ENCODE measurements at places on chromosomes 2 and 18.

DNA sequence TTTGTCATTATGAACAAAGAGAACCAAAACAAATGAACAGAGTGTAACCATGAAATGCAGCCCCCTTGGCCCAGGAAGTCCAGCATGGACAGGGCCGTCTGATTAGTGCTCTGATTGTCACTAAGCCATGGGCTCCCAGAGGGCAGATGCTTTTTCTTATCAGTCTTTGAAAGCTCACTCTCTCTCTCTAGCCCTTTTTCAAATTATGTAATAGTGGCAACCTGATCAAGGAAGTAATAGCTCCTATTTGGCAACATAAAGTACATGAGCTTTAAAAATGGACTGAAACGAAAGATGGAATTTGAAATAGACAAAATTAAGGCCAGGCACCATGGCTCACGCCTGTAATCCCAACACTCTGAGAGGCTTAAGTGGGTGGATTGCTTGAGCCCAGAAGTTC lies 32.4 kb upstream of the EPG5 start:
- DNase-seq, result no peak

- DNase-seq, result no peak
Observed at GRCh38 chr2:236015171-236015570, 153.0 kb downstream of the GBX2 start.

DNA sequence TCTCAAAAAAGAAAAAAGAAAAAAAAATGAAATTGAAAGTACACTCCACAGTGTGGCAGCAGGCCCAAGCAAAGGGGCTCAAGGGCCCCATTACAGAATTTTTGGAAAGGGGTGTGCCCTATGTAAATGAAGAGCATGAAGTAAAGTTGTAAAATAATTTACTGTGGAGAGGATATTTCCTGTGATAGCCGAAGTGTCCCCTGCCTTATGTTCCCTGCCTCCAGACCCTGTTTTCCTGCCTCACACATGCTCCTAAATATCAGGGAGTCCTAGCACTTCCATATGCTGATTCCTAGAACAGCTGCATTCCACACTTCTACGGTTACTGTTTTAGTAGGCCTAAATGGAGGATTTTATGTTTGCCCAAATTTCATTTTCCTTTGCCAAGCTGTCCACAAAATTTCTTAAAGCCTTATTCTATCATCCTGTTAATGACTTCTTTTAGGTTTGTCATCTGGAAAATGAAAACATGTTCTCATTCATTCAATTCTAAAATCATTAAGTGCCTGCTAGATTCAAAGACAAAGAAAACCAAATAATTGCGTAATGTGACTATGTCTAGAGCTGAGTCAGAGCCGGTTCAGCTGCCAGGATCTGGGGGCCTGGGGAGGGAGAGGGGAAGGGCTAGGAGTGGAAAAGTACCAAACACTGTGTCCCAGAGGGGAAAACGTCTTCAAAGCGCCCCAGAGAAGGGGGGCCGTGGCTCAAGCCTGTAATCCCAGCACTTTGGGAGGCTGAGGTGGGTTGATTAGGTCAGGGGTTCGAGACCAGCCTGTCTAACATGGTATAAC lies 25.9 kb upstream of the IMPA2 start:
- no peak for DNase-seq

DNA sequence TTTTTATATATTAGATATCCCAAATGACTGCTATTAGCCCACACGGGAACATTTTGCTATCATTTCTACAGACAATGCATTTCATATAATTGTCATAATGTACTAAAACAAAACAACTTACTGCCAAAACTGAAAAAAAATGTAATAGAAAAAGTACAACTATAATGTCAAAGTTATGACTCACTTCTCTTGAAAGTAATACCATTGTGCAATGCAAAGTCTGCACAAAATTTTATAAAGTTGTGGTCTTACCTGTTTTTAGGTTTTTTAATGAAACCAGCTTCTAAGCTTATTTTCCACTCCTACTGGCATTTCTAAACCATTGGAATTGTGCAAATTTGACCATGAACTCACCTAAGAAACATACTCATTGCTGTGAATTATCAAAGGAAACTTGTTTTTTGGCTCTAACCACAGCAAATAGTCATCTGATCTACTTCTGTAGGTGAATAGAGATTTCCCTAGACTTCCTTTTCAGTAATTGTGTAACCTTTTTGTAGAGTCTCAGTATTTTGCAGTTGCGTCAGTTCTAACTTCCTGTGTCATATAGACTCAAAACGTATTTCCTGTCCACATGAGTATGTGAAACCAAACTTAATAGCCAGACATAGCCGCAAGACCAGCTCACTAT lies 31.9 kb upstream of the TFPI start:
- DNase-seq, result peak; percentile 11

DNA sequence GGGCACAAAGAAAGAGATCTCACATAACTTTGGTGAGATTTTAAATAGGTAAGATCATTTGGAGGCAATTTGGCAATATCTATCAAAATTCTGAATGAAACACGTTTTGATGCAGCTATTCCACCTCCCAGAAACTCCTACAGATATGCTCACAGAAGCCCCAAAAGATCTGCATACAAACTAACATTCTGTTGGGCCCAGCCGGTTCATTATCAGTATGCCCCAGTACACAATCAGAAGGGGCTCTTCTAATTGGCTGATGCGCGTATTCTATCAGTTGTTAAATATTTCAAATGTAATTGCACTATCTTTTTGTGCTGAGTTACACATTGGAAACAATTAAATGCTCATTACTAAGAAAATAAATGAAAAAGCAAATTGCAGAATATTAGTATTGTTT lies 7.1 kb upstream of the TGIF1 start:
- no peak for DNase-seq

DNA sequence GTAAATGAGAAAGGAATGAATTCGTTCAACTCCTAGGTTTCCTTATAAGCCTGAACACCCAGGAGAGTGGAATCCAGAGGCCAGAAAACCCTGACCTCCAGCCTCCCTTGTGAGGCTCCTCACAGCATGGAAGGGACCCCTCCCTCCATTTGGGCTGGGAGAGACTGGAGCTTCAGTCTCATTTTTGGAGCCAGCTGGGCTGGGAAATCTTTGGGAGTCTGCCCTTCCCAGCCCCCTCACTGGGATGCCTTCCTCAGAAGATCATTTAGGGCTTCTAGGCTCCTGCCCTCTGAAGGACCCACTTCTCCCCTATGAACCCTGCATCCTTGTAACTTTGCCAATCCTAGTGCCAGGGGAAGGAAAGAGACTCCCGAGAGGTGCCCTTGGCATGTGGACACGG lies 346.1 kb downstream of the CYP26B1 start:
- DNase-seq, result no peak

DNA sequence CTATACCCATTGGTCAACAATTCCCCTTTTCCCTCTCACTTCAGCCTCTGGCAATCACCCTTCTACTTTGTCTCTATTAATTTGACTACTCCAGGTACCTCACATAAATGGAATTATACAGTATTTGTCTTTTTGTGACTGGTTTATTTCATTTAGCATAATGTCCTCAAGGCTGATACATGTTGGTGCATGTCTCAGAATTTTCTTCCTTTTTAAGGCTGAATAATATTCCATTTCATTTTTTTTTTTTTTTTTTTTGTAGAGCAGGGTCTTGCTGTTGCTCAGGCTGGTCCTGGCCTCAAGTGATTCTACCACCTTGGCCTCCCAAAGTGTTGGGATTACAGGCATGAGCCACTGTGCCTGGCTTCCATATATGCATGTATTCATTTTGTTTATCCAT lies 1.9 kb downstream of the FKBP7 start:
- DNase-seq, result no peak

DNA sequence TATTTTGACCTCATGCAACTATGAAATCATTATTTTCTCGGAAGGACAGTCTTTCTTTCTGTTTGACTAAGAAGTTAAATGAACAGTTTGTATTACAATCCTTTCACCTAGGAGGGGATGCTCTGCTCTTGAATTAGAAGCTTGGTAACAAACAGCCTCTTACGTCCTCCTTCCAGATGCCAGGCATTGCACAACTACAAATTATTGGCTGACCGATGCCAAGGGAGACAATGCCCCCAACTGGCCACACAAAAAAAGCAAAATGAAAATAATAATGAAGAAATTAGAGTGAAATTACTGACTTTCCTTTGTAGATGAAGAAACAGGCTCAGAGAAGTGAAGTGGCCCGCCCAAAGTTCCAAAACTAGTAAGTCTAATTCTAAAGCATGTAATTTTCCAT lies 177.9 kb downstream of the CYRIA start:
- no peak for DNase-seq

GRCh38 chr2:205780645-205781044 lies 98.3 kb downstream of the NRP2 start:
- DNase-seq, result no peak

DNA sequence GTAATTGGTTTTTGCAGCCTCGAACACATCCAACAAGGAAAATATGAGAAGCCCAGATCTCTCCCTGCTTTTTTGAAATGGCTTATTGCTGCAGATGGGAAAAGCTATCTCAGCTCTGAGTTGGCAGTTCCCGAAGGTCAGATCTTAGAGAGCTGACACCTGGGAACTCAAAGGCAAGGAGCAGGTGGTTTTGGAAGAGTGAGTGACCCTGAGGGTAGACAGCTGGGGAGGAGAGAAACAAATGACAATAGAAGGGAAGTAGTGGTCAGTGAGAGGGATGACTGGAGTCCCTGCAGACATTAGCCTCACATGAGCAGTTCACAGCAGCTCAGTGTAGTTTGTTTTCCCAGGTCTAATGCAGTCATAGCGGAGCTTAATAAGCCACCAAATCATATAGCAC lies 317.9 kb downstream of the STK39 start:
- DNase-seq, result no peak

GRCh38 chr18:13283746-13284145 lies 65.2 kb downstream of the LDLRAD4 start:
- no peak for DNase-seq

- DNase-seq, result no peak
Observed at GRCh38 chr2:53242090-53242489, 525.5 kb upstream of the CHAC2 start.

DNA sequence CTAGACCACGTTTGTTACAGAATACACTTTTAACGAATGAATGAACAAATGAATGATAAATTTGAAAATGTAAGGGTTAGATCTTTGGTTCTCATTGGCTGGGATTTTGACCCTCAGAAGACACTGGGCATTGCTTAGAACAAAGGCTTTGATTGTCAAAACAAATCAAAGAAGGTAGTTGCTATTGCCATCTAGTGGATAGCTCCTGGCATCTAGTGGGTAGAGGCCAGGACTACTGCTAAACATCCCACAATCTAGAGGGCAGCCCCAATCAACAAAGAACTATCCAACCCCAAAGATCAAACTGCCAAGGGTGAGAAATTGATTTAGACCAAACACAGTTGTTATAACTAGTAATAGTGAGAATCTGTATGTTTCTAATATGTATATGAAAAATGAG lies 552.3 kb downstream of the KCNJ3 start:
- DNase-seq, result no peak

- no peak for DNase-seq
Observed at GRCh38 chr2:119739580-119740255, 20.0 kb upstream of the PTPN4 start.

DNA sequence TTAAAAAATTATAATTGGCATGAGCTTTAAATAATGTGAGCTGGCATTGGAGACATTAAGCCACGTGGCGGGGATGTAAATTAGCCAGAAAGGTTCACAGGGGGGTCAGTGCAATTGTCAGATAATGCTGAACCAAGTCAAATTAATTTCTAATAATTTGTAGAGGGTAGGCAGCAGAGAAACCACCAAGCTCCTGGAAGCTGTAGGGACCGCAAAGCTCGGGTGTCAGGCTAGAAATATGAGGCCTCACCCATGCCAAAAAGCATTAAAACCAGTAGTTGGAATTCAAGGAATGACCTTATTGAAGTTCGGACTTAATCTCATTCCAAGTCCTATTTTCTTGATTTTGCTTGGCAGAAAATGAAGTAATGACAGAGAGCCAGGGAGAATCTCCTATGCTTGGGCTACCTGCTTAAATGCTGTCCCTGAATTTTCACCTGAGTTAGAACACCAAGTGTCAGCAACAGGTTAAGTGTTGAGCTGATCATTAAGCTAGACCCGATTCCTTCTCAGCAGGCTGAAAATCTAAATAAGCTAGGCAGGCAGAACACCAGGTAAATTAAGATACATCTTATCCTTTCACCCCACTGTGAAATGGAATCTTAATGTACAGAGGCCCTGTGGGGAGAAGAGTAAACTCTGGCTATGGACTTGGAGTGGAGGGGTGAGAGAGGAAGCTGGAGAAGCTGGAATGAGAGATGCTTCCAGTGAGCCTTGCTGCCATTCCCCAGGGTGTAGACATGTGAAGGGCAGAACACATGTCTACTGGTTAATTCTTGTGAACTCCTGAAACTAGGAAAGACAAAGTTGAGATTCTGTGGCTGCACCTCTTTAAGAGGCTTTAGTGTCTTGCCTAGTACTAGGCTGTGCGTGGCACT lies 520.0 kb downstream of the SLC4A3 start:
- no peak for DNase-seq

DNA sequence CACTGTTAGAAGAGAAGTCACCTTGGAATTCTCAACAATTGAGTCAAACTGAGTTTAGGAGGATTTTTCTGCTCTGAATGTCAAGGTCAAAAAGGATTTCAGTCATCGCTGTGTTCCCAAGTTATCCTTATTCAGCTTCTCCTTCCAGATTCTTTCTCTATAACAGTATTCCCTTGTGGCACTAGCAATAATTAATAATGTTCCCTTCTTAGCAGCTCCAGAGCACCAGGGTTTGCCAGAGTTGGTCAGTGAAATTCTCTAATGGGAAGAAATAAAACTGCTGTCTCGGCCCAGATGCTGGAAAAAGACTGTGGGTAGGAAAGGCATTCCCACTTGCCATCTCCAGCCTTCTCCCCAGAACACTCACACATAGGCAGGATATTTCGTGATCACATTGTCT lies 836.0 kb upstream of the PIK3C3 start:
- no peak for DNase-seq

GRCh38 chr2:3288470-3289170 lies 89.0 kb downstream of the EIPR1 start:
- no peak for DNase-seq

DNA sequence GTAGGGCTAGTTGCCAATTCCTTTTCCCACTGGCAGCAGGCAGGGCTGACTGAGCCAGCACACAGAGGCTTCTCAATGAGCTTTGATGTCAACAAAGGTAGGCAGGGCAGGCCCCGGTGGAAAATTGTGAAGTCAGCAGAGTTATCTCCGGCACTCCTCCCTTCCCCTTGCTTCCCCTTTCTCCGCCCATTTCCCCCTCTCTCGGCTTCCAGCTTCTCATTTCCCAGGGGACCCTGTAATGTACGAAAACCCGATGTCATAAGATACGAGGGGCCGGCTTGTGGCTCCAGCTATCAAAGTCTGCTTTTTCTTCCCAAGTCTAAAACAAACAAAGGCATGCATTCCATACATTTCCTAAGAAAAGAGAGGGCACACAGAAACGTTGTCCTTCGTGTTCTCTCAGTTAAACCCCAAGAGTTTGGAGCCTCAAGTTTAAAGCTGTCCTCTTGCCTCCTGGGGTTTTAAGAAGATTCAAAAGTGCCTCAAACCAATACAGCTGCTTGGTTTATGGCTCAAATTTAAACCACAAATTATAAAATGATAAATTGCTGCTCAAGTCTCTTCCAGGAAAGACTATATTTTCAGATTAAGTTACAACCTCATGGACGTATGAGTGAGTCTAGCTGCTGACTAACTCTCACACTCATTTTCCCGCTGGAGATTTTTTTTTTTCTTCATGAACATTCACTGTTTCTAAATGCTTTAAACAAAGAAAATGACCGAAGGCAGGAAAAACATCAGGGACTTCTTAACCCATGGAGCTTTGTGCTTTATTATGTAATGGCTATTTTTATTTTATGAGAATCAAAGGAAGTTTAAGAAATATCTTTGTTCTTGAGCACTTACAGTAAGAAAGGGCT lies 27.2 kb upstream of the EML4 start:
- no peak for DNase-seq

GRCh38 chr2:179141206-179141605 lies 91.3 kb upstream of the CCDC141 start:
- DNase-seq, result no peak

- no peak for DNase-seq
Observed at GRCh38 chr2:19878268-19879046, 23.3 kb downstream of the TTC32 start.
